ENCODE measurements at places on chromosomes 16 and 17.

GRCh38 chr17:77150196-77150595 lies 9.4 kb downstream of the SEC14L1 start:
- DNase-seq, result no peak

DNA sequence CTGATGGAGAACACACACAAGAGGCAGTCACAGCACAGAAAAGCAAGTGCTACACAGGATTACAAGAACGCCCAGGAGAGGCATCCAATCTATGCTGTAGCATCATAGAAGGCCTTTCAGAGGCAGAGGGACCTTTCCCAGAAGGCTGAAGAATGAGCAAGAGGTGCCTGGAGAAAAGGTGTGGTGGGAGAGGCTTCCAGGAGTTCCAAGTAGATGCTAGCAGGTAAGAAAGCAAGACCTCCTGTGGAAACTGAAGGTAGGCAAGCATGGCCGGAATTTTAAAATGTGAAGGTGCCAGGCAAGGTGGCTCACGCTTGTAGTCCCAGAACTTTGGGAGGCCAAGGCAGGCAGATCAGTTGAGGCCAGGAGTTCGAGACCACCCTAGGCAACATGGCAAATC lies 2.1 kb downstream of the ARHGAP17 start:
- DNase-seq, result no peak

- no peak for DNase-seq
Measured at GRCh38 chr17:19265755-19266154, 28.6 kb downstream of the EPN2 start.

DNA sequence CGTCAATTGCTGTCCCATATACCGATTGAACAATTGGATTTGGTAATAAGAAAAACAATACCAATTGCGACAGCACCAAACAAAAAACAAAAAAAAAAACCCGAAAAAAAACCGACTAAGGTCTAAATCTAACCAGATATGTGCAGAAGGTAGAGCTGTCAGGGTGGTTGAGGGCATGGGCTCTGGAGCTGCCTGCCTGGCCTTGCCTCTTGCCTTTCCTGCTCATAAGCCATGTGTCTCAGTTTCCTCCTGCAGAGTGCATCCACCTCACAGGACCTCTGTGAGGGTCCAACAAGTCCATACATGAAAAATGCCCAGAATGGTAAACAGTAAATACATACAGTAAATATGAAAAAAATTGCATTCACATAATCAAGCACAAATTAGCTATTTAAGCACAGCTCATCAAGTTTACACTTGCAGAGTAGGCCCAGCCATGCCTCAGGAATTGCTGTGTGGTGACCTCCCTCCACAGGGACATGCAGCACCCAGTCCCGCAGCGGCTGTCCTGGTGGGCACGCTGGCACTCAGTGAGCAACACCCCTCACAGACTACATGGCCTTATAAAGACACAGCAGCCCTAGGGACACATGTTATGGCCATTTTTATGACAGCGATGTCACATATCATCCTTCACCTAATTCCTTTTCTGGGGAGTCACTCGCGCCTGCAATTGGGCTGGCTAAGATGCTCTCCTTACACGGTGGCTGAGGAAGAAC lies 17.9 kb downstream of the TBC1D28 start:
- DNase-seq, result no peak

GRCh38 chr16:81265658-81266451 lies 27.4 kb downstream of the BCO1 start:
- DNase-seq, result no peak

- DNase-seq, result peak; percentile 71
Measured at GRCh38 chr17:81422776-81423697, 27.8 kb downstream of the BAHCC1 start.

DNA sequence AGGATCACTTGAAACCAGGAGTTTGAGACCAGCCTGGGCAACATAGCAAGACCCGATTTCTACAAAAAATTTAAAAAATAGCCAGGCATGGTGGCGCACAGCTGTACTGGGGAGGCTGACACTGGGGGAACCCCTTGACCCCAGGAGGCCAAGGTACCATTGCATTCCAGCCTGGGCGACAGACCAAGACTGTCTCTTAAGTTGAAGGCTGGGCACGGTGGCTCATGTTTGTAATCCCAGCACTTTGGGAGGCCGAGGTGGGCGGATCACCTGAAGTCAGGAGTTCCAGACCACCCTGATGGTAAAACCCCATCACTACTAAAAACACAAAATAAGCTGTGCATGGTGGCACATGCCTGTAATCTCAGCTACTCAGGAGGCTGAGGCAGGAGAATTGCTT lies 74.9 kb downstream of the LITAF start:
- DNase-seq, result no peak

- DNase-seq, result no peak
Measured at GRCh38 chr16:66416939-66417700, 10.0 kb upstream of the BEAN1 start.

DNA sequence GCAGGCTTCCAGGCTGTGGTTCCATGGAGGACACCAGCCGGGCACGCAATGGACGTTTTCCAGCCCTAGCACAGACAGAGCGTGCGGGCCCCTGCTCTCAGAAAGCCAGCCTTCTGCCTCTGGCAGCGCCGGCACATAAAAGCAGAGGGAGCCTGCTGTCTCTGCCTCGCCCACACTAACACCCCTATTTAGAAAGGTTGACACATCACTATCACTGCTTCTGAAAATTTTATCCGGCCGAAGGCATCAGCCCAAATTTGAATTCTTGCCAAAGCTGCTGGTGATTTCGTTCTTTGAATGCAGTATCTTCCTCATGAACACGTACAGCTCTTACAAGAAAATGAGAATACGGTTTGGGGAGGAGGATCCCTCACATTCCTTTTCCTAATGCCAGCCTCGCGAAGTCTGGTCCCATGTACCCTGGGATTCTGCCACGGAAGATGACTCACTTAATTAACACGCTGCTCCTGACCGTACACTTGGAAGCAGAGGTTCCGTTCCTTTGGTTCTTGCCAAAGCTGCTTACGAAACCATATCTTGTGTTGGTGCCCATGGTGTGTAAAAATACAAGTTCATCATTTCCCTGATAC lies 1.3 kb upstream of the RAB11FIP3 start:
- DNase-seq, result peak; percentile 83

DNA sequence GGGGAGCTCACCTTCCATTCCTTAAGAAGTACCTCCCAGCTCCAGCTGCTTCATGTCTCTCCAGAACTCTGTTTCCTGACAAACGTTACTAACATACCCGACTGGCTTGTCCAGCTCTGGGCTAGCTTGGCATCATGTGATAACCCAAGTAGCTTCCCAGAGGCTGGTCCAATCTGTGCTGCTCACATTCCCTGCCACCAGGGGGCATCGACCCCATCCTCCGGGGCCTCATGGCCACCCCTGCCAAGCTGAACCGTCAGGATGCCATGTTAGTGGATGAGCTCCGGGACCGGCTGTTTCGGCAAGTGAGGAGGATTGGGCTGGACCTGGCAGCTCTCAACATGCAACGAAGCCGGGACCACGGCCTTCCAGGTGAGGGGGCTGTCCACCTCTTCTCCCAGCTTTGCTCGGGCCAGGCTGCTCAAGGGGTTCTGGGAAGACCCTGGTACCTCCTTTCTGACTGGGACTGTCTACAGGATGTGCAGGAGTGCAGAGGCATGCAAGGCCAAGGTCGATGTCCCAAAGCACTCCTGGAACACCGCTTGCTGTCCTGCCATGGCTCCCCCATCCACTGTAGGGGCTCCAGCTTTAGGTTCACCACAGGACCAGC lies 7.6 kb downstream of the EPX start:
- DNase-seq, result no peak

GRCh38 chr16:10130538-10130937 lies 51.7 kb downstream of the GRIN2A start:
- no peak for DNase-seq

GRCh38 chr16:85004587-85005205 lies 6.6 kb downstream of the ZDHHC7 start:
- peak; percentile 32 for DNase-seq

GRCh38 chr17:59427425-59427921 lies 96.0 kb downstream of the YPEL2 start:
- DNase-seq, result no peak

DNA sequence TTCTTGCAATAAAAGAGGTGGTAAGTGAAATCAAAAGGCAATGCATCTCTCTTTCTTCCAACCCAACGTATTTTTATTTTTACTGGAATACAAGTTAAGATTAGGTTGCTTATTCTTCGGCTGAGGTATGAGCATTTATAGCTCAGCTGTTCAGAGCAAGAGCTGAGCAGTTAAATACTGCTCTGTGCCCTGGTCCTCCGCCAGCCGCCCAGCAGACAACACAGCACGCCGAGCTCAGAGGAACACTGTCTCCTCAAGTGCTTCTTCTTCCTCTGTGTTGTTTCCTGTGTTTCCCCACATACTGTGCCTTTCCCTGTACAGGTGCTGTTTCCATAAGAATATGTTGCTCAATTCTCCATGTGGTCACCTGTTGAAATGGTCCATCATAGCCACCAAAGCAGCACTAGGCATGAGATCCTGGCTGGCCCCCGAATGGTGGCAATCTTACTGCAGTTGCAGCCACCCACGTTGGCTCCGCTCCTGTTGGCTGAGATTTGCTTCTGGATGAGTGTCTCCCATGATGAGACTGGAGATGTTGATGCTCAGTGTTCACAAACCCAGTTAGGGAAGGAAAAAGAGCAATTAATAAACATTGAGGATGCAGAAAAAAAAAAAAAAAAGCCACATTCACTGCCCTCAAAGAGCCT lies 515.3 kb downstream of the GRIN2A start:
- DNase-seq, result no peak

- no peak for DNase-seq
Measured at GRCh38 chr16:28264656-28265055, 27.7 kb upstream of the SBK1 start.

- DNase-seq, result no peak
Measured at GRCh38 chr16:4261557-4262172, 11.2 kb downstream of the TFAP4 start.

- DNase-seq, result no peak
Measured at GRCh38 chr17:50558941-50559614, 1.4 kb upstream of the CACNA1G start.

- no peak for DNase-seq
Measured at GRCh38 chr17:2796164-2797125, at the start of gene RAP1GAP2. TSS of gene RAP1GAP2 (plus strand) at chr17:2796438. CDS start at chr17:2796528, 90 bp downstream.

GRCh38 chr16:68179196-68179795 lies 56.6 kb downstream of the ESRP2 start:
- DNase-seq, result no peak

Data from thoracic aorta (tissue), 2 donors.